Gastroesophageal sphincter (tissue), 4 donors: ENCODE measurements at places on chromosomes 3 and 15. TPM values are rescaled to one million over a fixed set of nuclear protein-coding genes. Genes with fewer than 3 reads are reported as not detected.
A peak's percentile ranks its signal among the peaks of the same experiment; 100 is the strongest.

ITIH4 gene
- 1.2 TPM for total RNA-seq

GRCh38 chr3:189580190-189580589 lies 51.0 kb upstream of the TP63 start:
- no peak for ATAC-seq

DNA sequence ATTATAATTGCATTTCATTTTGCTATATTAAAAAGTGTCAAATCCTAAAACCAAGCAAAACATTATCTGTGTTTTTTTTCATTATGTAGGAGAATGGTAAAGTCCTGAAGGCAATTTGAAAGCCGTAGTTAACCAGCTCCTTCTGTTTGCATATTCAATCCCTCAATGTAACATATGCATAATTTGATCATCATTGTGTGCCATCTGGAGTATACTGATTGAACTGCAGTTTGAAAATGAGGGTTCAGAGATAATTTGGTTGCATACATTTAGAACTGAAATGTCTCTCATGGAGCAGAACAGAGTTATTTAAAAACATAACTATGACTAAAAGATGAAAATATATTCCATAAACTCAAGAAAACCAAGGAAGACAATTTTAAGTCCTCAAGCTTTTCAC lies 518.6 kb downstream of the GBE1 start:
- no peak for ATAC-seq

SECISBP2L gene
- total RNA-seq: 65.4 TPM

GRCh38 chr15:43922021-43922420 lies 95.2 kb downstream of the WDR76 start:
- no peak for ATAC-seq

DNA sequence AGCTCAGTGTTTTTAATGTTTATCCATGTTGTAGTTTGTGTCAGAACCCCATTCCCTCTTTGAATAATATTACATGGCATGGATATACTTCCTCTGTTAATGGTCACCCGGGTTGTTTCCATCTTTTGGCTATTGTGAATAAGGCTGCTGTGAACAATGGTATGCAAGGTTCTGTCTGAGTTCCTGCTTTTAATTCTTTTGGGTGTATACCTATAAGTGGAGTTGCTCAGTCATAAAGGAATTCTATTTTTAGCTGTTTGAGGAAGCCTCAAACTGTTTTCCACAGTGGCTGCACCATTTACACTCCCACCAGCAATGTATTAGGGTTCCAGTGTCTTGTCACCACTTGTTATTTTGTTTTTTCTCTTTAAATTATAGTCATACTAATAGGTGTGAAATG lies 99.6 kb downstream of the SLC25A26 start:
- no peak for ATAC-seq

CERS3 gene
- 7.6 TPM for total RNA-seq

- ATAC-seq: no peak
These were observed 5.0 kb upstream of the CCR9 start for GRCh38 chr3:45881078-45882022.

DNA sequence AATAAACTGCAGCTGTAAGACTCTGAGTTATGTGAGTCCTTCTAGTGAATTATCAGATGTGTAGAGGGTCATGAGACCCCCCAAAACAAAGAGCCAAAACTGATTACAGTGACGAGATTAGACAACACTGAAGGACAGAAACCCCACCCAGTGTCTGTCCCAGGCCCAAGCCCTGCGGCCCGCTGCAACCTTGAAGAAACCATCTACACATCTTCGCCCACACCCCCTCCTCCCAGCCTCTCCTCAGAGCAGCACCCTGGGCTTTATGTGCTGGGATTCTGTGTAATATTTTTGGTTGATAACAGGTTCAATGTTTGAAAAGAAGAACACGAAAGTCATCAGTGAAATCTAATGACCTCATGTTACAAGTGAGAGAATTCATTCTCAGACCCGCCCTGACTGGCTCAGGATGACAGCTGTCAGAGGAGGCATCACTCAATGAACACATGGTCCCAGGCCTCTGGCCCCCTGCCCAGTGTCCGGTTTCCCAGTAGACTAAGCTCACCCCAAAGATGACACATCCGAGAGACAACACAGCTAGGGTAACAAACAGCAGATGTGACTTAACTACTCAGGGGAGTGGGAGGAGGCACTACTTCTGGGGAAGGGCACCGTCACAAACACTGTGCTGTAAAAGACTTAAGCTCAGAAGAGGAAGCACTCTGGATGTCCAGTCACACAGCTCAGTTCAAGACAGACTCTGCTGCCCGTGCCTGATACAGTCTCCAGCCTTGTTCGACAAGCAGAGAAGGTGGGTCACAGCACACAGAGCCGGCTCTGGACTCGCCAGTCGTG lies 48.9 kb downstream of the NIPA2 start:
- peak; percentile 50 for ATAC-seq

DNA sequence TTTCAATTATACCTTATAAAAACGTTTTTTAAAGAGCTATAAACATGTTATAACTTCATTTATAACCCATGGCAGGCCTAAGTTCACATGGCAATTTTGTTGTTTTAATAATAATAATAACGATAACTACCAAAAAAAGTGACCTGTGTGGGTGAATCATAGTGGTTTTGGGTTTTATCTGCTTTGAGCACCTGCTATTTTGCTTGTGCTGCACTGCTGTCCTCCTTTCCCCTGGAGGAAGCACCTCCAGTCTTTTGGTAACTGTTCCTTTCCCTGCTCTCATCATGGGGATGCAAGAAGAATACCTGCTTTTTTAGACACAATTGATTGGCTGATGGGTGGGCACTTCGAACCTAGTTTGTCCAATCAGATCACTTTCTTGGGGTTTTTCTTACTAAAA lies 388.0 kb upstream of the TBL1XR1 start:
- no peak for ATAC-seq

DNA sequence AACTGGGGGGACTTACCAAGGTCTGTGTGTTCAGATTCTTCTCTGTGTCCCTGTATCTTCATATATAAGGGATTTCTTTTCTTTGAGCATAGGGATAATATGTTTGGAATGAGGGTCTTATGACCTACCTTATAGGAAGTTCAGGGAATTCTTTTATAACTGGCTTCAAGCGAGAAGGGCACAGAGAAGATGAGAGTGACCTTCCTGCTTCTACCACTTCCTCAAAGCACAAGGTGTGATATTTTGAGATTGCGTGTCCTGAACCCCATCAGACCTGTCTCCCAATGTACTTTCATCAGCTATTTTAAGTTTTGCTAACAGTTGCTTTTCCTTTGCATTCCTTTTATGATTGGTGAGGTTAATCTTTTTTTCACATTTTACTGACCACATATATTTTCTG lies 3.1 kb upstream of the PSMD6 start:
- ATAC-seq: no peak

GRCh38 chr3:99760629-99761028 lies 57.0 kb upstream of the CMSS1 start:
- peak; percentile 55 for ATAC-seq

GRCh38 chr3:97815149-97815917 lies 6.5 kb upstream of the CRYBG3 start:
- no peak for ATAC-seq

GRCh38 chr15:67359431-67360079 lies 105.0 kb downstream of the IQCH start:
- no peak for ATAC-seq

DNA sequence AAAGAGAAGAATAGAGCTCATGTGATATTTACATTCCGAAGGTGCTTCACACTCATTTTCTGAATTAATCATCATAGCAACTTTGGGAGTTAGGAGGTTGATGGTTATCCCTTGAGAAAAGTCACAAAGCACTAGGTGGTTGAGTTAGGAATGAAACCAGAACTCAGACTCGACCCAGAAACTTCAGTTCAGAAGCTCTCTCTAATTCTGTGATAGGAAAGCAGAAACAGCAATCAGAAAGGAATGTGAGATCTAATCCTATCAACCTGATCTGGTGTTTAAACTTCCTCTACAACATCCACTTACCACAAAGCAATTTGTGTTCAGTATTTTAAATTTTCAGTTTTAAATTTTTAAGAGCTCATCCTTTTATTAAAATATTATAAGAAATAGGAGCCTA lies 211.2 kb downstream of the CNTN3 start:
- ATAC-seq: no peak

NRROS gene
- 8.0 TPM for total RNA-seq

TM4SF4 gene
- total RNA-seq: 3.2 TPM

- ATAC-seq: no peak
These were observed 63.1 kb downstream of the POLQ start for GRCh38 chr3:121482660-121483059.

DNA sequence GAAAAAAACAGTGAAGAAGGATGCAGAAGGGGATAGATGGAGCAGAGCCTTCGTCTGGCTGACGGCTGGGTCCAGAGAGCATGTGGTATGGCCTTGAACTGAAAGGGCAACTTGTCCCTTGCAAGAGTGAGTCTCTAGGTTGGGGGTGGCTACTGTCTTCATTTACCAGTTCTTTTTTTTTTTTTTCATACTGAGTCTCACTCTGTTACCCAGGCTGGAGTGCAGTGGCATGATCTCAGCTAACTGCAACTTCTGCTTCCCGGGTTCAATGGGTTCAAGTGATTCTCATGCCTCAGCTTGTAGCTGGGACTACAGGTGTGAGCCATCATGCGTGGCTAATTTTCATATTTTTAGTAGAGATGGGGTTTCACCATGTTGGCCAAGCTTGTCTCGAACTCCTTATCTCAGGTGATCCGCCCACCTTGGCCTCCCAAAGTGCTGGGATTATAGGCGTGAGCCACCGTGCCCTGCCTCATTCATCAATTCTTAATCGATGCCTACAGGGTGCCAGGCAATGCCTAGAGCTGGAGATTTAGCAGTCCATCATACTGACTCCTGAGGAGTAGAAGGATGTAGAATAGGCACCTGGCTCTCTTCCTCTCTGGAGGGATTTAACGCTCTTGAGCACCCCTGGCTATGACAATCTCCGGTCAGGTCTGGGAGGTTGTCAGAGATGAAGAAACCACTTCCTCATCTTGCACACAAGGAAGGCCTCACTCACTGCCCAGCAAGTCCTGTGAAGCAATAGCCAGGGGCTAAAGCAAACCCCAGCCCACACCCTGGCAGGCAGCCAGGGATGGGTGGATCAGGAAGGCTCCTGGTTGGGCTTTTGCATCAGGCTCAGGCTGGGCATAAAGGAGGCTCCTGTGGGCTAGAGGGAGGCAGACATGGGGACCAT lies at the start of gene CAMP:
Gene CAMP (plus strand): TSS at position 880 of the 898 bp plus-strand sequence. CDS start 17 bp downstream, at position 897.
- peak; percentile 71 for ATAC-seq

ADGRG7 gene
- not detected for total RNA-seq

DNA sequence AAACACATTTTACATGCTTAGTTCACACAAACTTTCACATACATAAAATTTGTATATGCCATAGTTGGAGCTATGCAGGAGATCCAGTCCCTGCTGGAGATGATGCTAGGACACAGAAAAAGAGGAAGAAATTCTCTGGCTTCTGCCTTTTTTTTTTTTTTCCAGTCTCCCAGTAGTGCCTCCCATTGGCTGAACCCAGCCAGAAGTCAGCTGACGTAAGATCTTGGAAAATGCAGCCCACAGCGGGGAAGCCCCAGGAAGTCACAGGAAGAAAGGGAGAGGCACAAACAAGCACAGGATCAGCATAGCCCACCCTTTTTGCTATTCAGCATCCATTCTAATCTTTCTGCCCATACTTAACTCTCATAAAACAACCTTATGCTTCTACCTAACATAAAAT lies 38.5 kb downstream of the SCN11A start:
- ATAC-seq: no peak

DNA sequence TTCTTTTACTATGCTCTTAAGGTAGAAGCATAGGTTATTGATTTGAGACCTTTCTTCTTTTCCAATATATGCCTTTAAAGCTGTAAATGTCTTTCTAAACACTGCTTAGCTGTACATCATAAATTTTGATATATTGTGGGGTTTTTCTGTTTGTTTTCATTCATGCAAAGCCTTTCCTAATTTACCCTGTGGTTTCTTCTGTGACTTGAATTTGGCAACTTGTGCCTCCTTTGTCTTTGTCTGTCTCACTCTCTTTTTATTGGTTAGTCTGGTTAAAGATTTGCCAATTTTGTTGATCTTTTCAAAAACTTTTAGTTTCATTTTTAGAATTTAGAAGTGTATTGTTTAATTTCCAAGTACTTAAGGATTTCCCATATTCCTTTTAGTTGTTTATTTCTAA lies 343.1 kb downstream of the OXSM start:
- no peak for ATAC-seq

GRCh38 chr3:63972987-63973386 lies 50.3 kb downstream of the PSMD6 start:
- ATAC-seq: no peak

DNA sequence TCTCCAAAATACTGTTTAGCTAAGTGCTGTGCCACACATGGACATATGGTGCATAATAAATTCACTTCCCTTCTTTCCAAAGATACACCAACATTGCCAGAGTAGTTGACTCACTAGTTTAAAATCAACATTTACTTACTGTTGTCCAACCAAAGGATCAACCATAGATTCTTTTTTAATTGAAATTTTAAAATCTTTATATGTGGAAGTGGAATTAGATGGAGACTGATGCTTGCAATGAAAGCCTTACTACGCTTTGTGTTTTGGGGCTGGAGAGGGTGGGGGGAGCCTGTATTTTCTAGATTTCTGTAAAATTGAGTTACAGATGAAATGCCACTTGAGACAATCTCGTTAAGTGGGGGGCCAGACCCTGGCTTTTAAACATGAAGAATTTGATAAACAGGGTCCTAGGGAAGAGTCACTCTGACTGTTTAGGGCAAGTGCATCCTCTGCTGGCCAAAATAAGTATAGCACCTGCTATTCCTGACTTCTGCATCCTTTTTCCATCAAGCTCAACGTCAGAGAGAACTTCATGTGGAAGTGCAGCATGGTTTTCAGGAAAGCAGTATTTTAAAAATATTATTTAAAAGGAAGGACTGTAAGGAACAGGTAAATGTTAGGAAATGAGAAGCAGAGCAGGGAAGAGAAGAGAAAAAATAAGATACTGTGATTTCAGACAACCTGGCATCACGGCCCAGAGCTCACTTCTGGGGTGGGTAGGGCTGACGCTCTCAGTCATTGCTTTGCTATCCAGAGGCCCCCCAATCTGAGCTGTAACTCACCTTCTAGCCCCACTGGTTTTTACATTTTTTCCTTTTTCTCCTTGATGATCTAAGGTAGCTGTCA lies 76.7 kb downstream of the BOC start:
- ATAC-seq: peak; percentile 35

NPAP1 gene
- total RNA-seq: not detected

PROK2 gene
- not detected for total RNA-seq

DNA sequence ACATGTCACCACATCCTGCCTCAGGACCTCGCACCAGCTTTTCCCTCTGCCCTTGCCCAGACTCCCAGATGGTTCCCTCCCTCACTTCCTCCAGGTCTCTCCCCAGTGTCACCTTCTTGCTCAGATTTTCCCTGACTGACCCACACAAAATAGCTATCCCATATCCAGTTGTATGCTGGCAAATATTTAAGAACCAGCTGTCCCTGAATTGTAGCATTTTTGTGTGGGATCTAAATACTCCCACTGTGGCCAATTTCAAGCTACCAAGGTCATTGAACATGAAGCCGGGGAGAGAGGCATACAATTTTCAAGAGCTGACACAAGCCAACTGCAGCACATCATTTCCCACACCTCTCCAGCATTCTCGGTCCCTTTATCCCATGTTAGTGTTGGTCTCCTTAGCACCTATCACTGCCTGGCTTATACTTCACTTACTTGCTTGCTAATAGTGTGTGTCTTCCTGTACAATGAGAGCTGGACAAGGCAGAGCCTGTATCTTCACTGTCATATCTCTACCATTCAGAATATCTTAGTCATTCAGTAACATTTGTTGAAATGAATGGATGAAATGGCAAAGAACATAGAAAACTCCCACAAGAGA lies 101.3 kb upstream of the CTNNB1 start:
- ATAC-seq: no peak

GRCh38 chr15:54990793-54991192 lies 205.9 kb downstream of the RSL24D1 start:
- ATAC-seq: no peak
